ENCODE measurements at places on chromosomes 12 and 14.

DNA sequence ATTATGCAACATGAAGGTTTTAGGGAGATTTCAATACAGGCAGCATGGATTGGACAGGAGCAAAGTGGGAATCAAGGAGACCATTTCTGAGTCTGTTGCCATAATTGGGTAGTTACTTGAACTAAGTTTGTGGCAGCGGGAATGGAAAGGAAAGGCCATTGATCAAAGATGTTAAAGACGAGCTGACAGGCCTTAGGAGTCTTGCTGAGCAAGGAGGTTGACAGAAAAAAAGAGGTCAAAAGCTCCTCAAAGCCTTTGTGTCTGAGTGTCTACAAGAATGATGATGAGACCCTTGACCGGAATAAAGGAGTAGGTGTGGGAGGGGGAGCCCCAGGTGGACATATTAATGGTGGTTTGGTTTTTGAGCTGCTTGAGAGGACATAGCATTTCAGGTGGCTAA is 9.4 kb downstream of the PLEKHA5 start:
- no peak for DNase-seq

- DNase-seq, result no peak
These were observed 40.8 kb downstream of the TGFB3 start for GRCh38 chr14:75941030-75941429.

DNA sequence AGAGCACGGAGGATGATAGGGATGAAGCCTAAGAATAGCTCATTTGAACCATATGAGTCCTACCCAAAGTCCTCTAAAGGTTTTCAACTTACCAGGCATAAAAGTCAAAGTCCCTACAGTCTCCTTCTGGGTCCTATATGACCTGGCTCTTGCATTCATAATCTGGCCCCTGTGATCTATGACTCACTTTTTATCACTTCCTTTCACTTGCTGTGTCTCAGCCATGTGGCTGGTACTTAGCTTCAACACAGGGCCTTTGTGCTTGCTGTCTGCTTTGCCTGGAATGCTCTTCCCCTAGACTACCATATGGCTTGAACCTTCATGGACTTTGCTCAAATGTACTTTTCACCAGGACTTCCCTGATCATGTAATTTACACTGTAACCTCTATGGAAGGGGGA is 137.6 kb upstream of the TMTC1 start:
- DNase-seq, result peak; percentile 2

- no peak for DNase-seq
These were observed 232.4 kb downstream of the AEBP2 start for GRCh38 chr12:19671695-19672094.

- peak; percentile 48 for DNase-seq
These were observed 466.9 kb downstream of the FUT8 start for GRCh38 chr14:65879248-65880009.

GRCh38 chr14:55921511-55921910 is 196.7 kb upstream of the PELI2 start:
- no peak for DNase-seq

DNA sequence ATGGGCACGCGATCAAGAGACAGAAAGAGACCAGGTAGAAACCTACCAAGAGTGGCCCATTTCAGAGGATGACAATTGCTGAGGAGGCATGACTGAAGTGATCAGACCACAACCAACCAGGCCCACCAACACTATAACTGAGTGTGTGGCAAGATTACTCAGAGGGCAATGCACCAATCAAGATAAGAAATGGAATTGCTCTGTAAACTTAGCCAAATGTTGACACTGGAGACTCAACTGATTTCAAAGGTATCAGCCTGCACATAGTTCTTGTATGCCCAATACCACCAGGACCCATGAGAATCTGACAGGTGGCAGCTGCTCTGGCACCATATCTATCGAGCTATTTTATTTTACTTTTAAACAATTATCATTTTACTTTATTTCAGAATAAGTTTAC is 128.9 kb downstream of the FOXN3 start:
- no peak for DNase-seq
